ENCODE measurements at places on chromosomes 3 and 15.
A peak's percentile ranks its signal among the peaks of the same experiment; 100 is the strongest.

DNA sequence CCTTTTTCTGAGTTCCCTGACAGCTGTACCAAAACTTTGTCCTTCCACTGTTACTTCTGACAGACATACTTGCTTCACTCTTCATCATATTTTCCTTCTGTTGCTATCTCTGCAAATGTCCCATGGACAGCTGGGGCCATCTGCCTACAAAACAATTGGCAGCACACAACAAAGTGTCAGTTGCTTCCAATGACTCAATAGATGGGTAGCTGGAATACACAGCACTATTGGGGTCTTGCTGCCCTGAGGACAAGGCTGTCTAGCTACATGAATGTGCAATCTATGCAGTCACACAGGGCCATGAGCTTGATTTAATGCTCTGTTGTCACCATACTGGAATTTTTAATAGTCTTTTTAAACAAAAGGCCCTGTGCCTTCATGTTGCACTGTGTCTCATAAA, 192.8 kb downstream of the DTWD1 start:
- no peak for DNase-seq

GRCh38 chr3:147962408-147963164, 553.4 kb downstream of the ZIC1 start:
- DNase-seq, result no peak

DNA sequence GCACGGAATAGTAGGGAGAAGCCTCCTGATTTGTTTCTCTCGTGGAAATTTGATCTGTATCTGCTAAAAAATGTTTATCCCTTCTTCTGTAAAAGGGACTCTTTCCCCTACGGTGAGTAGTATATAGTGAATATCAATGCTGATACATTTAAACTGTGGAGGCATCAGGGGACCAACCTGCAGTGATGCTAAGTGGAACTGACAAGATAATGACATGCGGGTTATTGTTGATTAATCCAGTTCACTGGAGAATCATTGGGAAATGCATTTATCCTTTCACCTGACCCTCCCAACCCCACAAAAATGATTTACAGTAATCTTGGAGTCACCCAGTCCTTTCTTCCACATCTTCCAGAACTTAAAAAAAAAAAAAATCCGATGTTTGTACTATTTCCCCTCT, 264.8 kb downstream of the PTPRG start:
- no peak for DNase-seq

DNA sequence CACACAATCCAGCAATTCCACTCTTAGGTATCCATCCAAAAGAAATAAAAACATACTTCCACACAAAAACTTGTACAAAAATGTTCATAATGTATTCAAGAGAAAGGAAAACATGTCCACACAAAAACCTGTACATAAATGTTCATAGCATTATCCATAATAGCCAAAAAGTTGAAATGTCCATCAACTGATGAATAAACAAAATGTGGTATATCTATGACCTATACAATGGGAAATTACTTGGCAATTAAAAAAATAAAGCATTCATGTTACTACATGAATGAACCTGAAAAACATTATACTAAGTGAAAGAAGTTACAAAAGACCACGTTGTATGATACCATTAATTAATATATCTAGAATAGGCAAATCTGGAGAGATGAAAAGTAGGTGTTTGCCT, 17.9 kb downstream of the FRMD5 start:
- no peak for DNase-seq

GRCh38 chr3:99901200-99901926, 83.7 kb downstream of the CMSS1 start:
- DNase-seq, result no peak

GRCh38 chr3:144085964-144086363, 114.3 kb downstream of the DIPK2A start:
- no peak for DNase-seq

- DNase-seq, result peak; percentile 13
These were observed 1.7 kb upstream of the HDGFL3 start for GRCh38 chr15:83209333-83209732.

DNA sequence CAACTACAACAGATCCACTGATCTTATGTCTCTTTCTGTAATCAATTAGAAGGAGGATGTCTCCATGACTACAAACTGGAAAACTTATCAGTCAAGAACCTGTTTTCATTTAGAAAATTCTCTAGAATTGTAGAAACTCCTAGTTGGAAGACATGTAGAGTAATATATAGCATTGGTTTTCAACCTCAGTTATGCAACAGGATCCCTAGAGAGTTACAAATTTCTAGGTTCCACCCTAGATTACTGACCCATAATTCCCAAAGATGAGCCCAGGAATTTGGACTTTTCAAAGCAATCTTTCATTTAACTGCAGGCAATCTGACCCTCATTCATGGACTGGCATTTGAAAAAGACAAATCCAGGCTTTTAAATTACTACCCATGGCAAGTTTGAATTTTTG, 116.9 kb upstream of the RAP2B start:
- DNase-seq, result no peak

- no peak for DNase-seq
These were observed 2.8 kb downstream of the HES1 start for GRCh38 chr3:194138732-194139070.

DNA sequence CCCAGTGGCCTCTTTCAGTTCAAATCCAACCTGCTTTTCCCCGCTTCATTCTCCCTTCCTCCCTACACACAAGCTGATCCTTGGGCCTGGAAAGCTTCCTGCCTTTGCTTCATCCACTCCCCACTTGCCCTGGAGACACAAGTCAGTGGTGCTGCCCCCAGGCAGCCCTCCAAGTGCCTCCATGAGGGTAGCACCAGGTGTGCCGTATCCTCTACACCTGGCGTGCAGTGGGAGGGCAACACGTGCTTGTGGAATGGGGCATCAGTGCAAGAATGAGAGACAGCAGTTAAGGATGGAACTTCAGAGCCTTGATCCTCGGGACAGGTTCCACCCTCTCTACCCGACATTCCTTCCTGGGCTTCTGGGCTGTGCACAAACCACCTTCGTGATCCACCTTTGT, 3.8 kb downstream of the ANPEP start:
- no peak for DNase-seq

- no peak for DNase-seq
These were observed 18.2 kb upstream of the SNRPA1 start for GRCh38 chr15:101313041-101313761.

DNA sequence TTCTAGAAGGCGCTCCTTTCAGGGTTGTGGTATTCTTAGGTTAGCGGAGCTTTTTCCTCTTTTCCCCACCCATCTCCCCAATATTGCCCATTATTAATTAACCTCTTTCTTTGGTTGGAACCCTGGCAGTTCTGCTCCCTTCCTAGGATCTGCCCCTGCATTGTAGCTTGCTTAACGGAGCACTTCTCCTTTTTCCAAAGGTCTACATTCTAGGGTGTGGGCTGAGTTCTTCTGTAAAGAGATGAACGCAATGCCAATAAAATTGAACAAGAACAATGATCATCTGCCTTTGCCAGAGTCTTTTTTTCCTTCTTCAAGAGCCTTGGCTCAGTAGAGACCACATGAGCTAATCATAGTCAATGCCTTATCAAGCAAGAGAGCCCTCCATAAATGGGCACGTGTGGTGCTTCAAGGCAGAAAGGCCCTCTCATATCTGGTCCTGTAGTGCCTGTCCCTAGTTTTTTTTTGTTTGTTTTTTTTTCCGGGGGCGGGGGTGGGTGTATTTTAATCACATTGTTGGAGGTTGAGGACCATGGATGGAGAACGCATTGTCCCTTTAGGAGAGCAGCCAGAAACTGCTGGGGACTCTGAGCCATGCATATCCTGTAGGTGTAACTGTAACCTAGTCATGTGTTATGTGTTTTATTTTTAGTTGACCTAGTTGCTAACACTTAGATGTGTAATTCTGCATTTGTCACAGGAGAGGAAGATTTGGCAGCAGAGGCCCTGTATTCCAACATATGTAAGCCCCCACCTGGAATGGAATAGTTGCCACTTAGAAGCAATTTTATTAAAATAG, 64.7 kb upstream of the ACAD9 start:
- DNase-seq, result no peak

DNA sequence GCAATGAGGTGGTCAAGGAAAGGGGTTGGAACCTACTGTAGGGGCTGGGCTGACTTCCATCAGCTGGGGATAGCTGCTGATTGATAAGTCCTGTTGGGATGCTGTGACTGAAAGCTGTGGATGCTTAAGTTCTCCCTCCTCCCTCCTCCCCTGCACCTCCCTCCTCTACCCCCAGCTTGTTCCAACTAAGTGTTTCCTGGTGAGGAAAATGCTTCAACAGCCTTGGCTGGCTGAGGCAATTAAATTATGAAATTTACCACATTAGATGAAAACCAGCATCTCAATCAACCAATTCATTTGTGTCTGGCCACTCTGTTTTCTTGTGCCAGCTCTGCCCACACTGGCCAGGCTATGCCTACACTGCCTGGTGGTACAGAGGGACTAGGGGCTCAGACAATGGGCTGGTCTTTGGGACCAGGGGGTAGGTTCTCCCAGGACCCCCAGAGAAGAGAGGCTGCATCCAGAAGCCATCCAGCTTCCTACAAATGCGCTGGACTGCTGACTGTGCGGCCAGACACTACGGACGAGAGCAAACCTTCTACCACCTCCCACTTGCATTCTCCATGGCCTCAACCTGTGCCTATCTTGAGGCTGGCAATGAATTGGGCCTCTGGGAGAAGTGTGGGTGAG, 2.5 kb downstream of the KLHL25 start:
- no peak for DNase-seq

GRCh38 chr3:139448104-139448503, 28.2 kb downstream of the RBP2 start:
- no peak for DNase-seq

GRCh38 chr3:134013280-134013679, 16.4 kb downstream of the SLCO2A1 start:
- DNase-seq, result no peak

DNA sequence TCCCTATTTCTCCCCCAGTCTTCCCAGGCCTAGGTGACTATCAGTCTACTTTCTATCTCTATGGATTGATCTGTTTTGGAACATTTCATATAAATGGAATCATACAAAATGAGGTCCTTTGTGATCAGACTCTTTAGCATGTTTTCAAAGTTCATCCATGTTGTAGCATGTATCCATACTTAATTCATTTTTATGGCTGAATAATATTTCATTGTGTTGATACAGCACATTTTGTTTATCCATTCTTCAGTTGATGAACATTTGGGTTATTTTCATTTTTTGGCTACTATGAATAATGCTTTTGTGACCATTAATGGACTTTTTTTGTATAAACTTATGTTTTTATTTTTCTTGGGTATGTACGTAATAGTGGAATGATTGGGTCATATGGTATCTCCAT, 19.2 kb upstream of the MGA start:
- no peak for DNase-seq

- DNase-seq, result no peak
These were observed 6.1 kb downstream of the OR5H15 start for GRCh38 chr3:98172621-98173020.

DNA sequence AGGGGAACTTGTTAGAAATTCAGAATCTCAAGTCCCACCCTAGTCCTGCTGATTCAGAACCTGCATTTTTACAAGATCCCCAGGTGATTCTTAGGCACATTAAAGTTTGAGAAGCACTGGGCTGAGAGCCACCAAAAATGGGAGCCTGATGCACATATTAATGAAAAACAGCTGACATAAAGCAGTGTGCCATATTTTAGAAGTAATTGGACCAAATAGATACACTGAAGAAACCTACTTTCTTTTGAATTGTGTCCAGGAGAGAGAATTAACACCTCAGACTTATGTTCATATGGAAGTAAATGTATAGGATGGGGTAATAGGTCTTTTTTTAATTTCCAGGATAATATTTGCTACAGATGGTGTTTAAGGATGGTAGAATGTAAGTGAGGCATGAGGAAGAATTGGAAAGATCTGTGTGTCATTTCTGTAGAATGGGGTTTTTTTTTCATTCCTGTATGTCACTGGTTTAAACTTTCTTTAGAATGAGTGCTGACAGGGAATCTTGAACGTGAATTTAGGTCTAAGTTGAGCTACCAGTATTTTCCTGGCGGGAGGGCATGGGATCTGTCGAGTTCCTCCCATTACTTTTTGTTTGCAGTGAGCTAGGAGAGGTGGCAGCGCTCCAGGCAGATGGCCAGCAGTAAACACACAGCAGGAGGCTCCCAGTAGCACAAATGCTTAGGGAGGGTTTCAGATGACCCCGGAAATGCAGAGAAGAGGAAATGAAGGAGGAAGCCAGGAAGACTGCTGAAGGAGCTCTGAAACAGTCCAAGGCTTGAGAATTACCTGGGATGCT, 185.6 kb downstream of the PLCL2 start:
- no peak for DNase-seq

DNA sequence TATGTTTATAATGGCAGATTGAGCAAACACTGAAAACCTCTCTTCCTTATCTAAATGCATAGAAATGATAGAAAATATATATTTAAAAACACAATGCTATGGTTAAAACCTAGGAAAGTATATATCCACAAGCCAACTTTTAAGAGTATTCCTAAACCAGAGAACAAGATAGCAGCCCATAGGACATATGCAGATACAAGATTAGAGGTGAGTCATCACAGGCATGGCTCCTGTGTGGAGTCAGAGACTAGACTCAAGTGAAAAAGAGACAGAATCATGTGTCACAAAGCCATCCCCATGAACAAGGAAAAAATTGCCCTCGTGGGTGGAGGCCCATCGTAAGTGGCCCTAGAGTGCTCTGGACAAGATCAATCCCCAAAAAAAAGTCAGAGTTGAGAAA, 199.4 kb upstream of the PPP2R3A start:
- no peak for DNase-seq

DNA sequence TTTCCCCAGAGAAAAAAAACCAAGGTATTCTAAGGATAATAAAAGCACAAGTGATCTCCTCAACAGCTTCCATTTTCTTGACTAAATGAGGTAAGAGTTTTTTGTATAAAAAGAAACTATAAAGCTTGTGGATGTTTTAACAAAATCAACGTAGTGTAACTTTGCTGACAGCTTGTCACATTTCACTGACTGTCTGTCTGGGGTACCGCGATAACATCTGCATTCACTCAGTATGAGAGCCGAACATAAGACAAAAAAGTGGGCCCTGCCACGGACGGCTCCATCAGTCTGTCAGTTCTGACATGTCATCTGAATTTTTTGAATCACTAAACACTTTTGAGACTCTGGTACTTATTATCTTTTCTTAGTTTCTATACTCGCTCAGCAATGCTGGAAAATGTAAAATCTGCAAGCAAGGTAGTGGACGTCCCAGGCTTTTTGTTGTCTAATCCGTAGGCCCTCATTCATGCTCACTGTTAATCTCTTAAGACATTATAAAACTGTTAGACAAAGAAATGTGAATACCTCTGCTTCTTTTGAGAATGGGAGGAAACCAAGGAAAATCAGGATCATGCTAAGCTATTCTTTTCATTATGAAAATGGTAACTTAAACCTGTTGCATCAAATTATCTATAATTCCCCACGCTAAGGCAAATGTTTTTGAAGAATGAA, 307.1 kb downstream of the MECOM start:
- DNase-seq, result no peak

- DNase-seq, result no peak
These were observed 13.7 kb upstream of the FGD5 start for GRCh38 chr3:14804835-14805780.

- DNase-seq, result peak; percentile 42
These were observed 7.4 kb downstream of the FAM3D start for GRCh38 chr3:58659051-58659675.
